Esophagus muscularis mucosa (tissue), 4 donors: ENCODE measurements at places on chromosomes 16 and 17. TPM values are rescaled to one million over a fixed set of nuclear protein-coding genes. Genes with fewer than 3 reads are reported as not detected.

DNA sequence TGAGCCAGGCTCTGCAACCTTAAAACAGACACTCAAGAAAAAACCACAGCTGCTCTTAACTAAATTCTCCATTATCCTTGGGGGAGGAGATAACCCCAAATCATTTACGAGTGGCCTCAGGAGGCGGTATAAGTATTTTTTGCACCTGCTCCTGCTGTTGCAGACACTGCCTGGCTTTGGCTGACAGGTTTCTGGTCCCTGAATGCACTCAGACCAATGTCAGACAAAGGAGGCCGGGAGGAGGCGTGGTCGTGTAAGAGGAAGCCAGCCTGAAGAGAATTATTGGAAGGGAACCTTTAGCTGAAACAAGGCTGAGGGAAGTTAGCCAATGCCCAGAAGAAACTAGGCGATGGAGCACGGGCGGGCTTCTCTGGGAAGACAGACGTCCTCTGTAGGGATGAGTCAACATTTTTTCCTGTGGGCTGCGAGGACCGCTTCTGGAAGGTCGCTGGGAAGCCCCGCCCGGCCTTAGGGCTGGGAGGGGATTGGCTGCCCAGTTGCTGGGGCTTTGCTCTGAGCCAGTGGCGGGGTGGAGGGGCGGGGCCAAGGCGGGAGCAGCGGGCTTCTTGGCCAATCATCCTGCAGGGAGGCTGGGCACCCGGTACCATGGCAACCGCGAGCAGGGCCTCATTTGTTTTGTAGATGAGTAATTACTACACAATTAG lies 82.3 kb downstream of the CCDC182 start:
- DNase-seq = peak; percentile 98

DNA sequence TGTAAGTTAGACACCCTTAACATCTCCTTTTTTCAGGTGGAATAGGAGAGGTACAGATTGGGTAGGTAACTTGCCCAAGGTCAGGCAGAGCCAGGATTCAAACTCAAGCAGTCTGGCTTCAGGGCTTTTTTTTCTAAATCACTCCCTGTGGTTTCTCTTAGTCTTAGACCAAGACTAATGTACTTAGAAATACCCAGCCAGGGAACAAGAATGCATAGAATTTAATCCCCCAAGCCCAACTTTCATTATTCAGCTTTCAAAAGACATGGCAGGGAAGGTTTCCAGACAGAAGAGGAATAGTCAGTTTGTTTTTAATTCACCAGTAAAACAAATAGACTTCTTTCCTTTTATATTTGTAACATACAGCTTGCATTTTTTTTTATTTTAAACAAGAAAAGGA lies 305.2 kb upstream of the RBFOX1 start:
- no peak for DNase-seq

The MPP2 gene
- total RNA-seq = 13.3 TPM

DNA sequence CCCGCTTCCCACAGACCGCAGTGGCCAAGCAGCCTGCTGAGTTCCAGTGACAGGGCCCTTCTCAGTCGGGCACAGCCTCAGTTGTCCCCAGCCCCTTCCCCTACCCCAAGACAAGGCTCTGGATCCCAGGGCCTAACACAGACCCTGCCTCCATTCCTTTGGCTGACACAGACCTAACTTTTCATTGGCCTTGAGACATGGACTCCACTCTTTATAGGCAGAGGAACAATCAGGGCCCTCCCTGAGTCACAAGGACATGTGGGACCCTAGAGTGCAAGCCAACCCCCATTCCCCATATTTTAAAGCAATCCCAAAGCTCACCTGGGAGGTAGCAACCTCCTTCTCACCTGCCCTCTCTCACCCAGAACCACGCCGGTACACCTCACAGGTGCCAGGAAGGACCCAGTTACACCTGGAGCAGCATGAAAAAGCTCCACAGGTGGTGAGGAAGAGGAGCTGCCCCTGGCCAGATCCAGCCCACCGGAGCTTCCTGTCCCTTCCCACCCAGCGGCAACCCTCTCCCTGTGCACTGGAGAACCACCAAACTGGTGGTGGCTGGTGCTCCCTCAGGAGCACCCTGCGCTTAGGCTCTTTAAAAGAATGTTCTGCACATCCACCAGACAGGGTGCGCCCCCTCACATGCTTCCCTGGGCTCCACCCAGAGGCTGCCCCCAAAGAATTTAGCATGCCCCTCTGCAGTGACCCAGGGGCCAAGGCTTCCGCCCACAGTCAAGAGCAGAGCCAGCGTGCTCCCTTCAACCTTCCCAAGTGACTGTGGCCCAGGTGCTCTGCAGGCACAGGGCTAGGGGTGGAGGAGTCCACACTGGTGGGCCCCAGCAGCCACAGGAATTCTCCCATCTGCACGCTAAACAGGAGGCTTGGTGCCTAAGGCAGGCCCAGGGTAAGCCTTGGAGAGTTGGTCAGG lies 3.4 kb downstream of the MNT start:
- DNase-seq = no peak

The AIPL1 gene
- total RNA-seq = not detected

DNA sequence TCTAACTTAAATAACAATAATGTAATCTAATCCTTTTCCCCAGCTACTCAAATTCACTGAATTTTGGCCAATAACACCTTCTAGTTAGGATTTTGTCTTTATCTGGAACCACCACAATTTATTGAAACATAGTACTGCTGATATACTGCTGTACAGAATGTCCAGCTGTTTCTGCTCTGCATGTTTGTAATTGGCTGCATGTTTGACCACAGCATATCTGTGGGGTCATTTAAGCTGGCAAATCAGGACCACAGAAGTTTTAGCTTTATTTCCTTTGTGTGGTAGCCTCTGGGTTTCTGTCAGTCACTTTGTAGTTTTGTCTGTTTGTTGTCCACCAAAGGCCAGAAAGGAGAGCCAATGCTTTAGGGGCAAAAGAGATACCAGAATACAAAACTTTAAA lies 22.2 kb upstream of the RAB11FIP4 start:
- no peak for DNase-seq

The TOM1L1 gene
- total RNA-seq = 40.7 TPM

The SLC2A4 gene
- 167 TPM for total RNA-seq

- DNase-seq = no peak
Observed at GRCh38 chr17:43553573-43553972, 7.4 kb upstream of the ETV4 start.

DNA sequence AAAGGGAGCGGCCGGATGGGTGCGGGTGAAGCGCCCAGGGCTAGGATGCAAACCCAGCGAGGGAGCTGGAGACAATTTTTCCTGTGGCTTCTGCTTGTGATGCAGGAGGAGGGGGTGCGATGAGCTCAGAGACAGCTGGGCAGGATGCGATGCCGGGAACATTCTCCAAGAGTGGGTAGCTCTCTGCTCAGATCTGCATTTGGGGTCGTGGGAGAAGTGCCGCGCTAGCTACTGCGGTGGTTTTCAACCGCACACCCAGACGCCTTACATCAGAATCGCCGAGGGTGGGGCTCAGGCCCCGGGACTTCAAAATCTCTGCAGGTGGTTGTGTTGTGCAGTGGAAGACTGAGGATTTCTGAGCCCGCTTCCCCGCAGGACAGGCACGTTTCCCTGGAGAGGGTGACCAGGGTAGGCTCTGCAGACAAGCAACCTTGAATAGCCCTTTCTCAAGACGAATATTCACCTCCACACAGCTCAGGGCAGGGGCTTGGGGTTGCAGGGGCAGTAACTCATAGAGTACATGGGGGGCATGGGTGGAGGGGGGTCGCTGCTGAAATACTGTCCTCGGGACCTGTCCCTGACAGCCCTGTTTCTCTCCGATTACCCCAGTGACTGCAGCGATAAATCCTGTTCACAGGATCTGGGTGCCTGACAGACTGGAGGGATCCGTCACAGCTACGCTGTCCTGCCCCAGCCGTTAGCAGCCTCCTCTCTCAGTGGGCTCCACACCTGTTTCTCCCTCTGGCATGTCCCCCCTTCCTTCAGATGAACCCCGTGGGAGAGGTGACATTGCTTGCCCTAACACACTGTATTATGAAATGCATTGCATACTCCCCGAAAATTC lies 63.3 kb downstream of the HAPSTR1 start:
- DNase-seq = no peak

DNA sequence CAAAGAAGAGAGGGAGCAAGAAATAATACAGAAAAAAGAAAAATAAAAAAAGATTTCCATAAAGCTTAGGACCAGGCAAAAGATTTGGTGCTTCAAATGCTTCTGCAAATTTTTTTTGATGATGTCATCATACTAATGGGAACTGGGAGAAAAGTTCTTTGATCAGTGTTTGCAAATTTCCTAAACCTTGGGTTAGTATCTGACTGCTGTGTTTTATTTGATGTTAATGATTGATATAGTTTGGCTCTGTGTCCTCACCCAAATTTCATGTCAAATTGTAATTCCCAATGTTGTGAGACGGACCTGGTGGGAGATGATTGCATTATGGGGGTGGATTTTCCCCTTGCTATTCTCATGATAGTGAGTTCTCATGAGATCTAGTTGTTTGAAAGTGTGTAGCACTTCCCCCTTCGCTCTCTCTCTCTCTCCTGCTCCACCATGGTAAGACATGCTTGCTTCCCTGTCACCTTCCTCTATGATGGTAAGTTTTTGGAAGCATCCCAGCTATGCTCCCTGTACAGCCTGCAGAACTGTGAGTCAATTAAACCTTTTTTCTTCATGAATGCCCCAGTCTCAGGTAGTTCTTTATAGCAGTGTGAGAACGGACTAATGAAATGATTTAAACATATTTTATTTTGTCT lies 72.6 kb downstream of the TMEM100 start:
- no peak for DNase-seq

DNA sequence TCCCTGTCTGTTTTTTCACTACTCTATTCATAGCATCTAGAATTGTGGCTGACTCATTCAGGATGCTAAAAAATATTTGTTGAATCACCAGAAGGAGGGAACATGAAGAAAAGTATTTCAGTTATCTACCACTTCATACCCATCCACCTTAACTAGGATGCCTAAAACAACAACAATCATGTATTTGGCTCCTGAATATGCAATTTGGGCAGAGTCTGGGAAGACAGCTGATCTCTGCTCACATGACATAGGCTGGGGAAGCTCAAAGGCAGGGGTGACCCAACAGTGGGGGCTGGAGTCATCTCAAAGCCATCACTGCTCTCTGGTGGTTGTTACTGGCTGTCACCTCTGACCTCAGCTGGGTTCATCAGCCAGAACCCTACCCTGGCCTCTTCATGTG lies 80.1 kb upstream of the RPL38 start:
- DNase-seq = no peak

GRCh38 chr16:11636172-11636721 lies 32.0 kb upstream of the SNN start:
- DNase-seq = no peak

DNA sequence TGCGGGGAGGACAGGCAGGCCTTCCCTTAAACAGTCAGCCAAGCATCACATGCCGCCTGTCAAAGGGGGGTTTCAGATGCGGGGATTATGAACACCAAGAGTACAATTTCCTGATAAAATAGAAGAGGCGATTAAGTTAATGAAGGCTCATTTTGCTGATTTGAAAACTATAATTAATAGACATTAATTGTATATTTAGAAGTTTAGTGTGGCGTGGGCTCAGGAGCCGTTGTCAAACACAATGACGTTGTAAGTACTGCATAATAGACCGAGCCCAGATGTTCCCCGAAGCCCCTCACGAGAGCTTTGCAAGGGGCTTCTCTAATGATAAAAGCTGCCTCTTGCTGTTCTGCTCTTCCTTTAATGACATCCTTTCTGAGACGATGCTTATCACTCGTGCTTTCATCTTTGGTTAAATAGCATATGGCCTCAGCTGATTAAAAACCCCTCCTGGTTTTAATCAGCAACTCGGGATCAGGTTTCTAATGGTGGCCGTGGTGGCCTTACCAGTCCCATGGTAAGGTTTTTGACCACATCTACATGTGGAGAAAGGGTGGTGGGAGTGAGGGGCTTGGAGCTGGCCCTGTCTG lies 28.2 kb downstream of the SNX20 start:
- no peak for DNase-seq

GRCh38 chr17:42484304-42484703 lies 25.6 kb downstream of the ATP6V0A1 start:
- no peak for DNase-seq

The GJD3 gene
- 0.40 TPM for total RNA-seq

DNA sequence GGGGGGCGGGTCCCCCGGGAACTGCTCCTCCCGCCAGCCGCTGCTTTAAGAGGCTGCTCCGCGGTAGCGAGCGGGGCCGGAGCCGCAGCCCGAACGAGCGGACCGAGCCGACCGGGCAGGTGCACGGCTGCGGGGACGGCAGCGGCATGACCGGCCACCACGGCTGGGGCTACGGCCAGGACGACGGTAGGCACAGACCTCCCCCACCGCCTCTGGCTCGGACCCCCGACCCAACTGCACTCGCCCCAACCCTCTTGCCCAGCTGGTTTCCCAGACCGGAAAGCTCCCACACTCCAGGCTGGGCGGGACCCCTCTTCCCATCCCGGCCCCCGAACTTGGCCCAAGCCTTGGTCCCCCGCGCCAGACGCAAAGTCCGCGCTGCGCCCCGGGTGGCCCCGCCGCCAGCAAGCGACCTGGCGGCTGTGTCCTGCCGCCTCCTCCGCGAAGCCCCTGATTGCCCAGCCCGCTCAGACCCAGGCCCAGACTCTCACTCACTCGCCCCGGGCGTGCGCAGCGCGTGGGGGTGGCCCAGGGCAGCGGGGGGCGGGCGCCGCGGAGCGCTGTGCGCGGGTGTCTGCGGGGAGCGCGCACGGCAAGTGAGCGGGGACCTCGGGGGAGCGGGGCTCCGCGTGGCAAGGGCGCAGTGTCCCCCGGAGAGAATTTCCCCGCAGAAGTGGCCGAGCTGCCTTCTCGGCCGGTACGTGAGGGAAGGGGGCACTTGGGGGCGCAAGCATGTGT lies at the start of gene CA7:
TSS of gene CA7 (plus strand) at position 73 of the 738 bp plus-strand sequence. CDS start at position 147, 74 bp downstream.
- no peak for DNase-seq

GRCh38 chr17:72869630-72870029 lies 222.9 kb downstream of the SLC39A11 start:
- no peak for DNase-seq

The COG4 gene
- 35.7 TPM for total RNA-seq

- no peak for DNase-seq
Observed at GRCh38 chr17:60926466-60927183, 249.0 kb downstream of the BCAS3 start.

The CNTROB gene
- 14.4 TPM for total RNA-seq

DNA sequence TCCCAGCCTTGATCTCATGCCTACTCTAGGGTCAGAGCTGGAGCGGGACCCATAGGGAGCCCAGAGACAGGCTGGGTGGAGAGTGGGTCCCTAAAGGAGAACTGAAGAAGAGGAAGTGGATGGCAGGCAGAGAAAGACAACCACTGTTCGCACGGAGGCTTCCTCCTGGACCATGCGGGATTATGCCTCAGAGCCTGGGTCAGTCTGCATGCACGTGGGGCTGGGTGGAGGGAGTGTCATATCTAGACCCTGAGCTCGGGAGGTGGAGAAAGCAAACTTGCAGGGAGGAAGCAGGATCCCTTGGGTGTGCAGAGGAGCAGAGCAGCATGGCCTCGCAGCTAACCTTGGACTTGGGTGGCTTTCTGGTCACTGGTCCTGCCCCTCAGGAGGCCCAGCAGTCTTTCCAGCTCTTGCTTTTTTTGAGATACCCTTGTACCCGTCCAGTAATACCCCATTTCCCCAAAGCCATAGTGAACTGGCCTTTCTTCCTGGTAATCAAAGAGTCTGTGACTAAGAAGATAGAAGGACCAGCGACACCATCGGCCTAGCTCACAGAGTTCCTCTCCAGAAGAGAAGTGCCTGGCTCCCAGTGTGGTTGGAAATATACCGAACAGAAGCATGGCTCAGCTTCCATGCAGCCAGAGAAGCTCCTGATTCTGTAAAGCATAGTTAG lies 344.2 kb downstream of the CPPED1 start:
- no peak for DNase-seq

GRCh38 chr17:78235885-78236284 lies 4.5 kb downstream of the TMEM235 start:
- no peak for DNase-seq

GRCh38 chr17:19707728-19708221 lies 8.6 kb downstream of the SLC47A2 start:
- peak; percentile 60 for DNase-seq
